GM23338 (cell line): ENCODE measurements at places on chromosomes 3 and 15. TPM values are rescaled to one million over a fixed set of nuclear protein-coding genes. Genes with fewer than 3 reads are reported as not detected.
A peak's percentile ranks its signal among the peaks of the same experiment; 100 is the strongest.

- DNase-seq = no peak
These were observed 63.1 kb downstream of the CGNL1 start for GRCh38 chr15:57439128-57440027.

DNA sequence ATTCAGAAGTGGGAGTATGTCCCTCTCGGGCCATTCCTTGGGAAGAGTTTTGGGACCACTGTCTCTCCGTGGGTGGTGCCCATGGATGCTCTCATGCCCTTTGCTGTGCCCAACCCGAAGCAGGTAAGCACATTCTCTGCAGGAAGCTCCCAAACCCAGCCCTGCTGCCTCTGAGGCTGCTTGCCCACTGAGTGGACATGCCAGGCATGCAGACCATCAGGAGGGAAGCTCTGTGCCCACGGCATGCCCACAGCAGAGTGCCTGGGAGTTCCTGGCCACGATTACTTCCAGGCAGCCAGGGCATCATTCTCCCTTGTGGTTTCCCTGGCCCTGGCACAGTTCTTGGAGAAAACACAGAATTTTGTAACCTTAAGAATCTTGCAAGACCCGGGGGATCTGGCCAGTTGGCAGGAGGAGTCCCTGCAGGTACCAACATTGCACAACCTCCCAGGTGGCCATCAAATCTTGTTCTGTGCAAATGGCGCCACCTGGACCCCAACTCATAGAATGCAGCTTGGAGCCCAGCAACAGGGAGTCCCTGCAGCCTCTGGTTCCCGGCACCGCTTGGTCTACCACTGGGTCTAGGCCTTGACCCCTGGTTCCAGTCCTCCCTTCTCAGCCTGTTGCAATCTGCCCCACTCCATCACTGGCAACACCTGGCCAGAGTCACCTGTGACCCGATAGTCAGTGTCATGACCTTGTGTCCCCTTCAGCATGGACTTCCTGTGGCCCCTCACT, 20.4 kb downstream of the FAH start:
- DNase-seq = peak; percentile 87

DNA sequence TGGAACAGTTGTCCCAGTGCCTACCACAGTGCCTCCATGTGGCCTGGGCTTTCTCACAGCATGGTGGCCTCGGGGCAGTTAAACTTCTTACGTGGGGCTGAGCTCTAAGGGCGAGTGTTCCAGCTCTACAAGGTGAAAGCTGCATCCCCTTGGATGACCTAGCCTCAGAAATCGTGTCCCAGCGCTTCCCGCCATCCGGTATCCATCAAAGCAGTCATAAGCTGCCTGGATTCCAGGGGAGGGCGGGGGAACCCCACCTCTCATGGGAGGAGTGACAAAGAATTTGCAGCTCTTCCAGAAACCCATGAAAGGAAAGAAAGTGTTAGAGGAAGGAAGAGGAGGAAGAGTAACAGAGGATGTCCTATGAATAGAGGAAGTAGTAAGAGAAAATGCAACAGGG, 45.8 kb upstream of the CCDC174 start:
- no peak for DNase-seq

- DNase-seq = peak; percentile 12
These were observed 22.2 kb upstream of the ZMAT3 start for GRCh38 chr3:179093807-179094206.

- no peak for DNase-seq
These were observed 107.8 kb upstream of the VEPH1 start for GRCh38 chr3:157610876-157611535.

- no peak for DNase-seq
These were observed 4.0 kb upstream of the DAG1 start for GRCh38 chr3:49466085-49466484.

DNA sequence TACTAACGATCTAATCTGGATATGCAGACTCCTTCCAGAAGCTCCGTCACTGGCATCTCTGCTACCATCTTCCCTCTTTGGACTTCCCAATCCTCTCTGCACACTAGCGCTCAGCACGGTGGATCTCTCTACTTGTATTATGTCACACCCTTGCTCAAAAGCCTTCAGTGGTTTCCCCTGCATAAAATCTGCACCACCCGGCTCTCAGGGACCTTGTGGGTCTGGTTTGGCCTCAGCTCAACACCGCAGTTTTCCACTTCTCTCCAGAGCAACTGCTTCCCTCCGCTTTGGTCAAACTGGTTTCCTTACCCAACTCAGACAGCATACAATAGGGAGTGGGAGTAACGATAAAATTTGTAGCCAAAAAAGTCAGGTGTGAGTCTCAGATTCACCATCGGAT, 30.7 kb upstream of the HES1 start:
- no peak for DNase-seq

GRCh38 chr15:28895146-28895545, 9.4 kb downstream of the APBA2 start:
- no peak for DNase-seq

DNA sequence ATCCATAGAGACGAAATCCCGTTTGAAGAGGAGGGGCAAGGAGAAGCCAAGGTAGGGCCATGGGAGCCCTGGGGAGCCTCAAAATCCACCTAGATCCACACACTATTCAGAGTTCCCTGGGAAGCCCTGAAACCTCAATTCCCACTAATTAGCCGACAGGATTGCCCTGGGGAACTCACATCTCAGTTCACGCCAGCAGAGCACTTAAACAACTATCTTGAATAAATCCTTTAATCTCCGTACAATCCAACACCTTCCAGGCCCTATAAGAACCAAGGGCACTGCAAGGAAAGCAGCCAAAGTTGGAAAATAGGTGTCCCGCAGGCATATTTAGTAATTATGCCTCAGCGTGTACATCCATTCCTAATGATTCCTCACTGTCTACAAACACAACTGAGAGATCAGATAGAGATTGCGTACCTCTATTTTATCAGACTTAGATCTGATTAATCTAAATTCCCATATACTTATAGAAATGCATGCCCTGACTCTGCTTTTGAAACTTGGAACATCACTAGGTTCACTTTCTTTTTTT, 25.6 kb upstream of the EIF4A2 start:
- DNase-seq = no peak

DNA sequence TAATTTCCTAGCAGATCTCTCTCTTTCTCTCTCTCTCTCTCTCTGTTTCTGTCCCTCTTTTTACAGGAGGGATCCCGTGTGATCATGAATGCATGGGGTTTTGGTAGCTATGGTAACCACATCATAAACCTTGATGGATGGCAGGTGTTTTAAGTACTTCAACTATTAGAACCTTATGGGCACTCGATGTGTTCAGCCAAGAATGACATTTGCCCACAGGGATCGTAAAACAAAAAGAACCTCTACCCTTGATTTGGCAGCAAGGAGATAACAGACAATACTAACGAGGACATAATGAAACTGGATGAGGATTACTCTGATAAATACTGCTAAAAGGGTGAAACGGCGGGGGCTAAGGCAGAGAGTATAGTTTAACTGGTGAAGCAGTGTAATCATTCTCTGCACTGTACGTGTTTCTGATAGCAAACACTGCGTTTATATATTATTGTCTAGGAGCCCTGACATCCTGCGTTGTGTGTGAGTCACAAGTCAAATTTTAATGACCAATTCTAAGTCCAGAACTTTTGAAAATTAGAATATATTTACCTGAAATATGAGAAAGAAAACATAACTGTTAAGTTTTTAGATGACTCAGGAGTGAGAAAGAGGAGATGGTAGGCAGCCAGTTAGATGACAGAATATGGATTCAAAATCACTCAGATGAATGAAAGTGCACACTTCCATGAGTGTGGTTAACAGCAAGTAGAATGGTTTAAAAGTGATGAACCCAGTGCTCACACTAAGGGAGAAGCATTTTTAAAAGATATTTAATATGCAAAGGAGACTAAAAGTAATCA, 80.3 kb downstream of the OTOL1 start:
- DNase-seq = no peak

DNA sequence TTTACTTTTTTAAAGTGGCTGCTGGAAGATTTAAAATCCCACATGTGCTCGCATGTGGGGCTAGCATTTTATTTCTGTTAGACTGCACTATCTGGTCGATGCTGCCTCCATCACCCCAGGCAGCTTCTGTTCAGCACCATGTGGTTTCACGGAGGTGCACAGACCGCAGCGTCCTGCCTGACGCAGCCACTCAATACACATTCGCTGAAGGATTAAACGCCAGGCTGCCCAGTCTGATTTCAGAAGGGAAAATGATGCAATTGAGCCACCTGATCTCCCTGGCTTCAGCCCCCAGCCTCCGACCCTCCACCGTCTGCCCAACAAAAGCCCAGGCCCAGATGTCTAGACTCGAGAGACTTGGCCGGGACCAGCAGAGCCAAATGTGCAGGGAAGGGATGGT, 84.5 kb downstream of the MEGF11 start:
- DNase-seq = no peak

Gene BFSP2
- total RNA-seq = not detected in 2 replicates

Gene GTPBP8
- 18.7 and 47.1 TPM in 2 replicates for total RNA-seq

Gene PLSCR4
- total RNA-seq = 5.2 TPM in 2 replicates

Gene GHRL
- not detected in 2 replicates for total RNA-seq

Gene CFAP91
- 3.7 and 4.9 TPM in 2 replicates for total RNA-seq
